ENCODE measurements at places on chromosomes 5 and 9.
A peak's percentile ranks its signal among the peaks of the same experiment; 100 is the strongest.

DNA sequence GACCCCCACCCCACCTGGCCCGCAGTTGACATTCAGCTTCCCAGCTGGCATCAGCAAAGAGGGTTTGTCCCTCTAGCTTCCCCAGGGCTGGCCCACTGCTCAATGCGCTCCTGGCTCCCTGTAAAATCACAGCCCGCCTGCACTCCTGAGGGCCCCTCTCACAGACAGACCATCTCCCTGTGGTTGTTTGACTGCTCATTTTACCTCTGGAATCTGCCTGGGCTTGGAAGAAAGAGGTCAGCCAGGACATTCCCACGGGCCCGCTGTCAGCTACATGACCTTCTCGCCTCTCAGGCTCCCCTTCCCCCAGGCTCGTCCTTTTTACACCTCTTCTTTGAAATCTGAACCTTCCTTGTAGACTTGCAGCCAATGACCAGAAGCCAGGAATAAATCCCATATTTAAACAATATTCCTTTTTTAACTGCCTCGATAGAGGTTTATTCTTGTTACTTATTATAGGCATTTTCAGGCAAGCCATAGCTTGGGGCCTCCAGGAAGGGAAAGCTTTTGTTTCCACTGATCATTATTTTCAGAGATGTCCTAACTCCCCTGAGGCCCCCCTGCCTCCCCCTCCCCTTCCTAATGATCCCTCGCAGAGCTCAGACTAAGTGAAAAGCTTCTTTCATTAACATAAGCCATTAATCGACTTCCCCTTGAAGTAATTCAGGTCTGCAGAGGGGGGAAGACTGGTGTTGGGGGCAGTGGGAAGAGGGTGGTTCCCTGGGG is 76.3 kb upstream of the IQGAP2 start:
- no peak for DNase-seq

DNA sequence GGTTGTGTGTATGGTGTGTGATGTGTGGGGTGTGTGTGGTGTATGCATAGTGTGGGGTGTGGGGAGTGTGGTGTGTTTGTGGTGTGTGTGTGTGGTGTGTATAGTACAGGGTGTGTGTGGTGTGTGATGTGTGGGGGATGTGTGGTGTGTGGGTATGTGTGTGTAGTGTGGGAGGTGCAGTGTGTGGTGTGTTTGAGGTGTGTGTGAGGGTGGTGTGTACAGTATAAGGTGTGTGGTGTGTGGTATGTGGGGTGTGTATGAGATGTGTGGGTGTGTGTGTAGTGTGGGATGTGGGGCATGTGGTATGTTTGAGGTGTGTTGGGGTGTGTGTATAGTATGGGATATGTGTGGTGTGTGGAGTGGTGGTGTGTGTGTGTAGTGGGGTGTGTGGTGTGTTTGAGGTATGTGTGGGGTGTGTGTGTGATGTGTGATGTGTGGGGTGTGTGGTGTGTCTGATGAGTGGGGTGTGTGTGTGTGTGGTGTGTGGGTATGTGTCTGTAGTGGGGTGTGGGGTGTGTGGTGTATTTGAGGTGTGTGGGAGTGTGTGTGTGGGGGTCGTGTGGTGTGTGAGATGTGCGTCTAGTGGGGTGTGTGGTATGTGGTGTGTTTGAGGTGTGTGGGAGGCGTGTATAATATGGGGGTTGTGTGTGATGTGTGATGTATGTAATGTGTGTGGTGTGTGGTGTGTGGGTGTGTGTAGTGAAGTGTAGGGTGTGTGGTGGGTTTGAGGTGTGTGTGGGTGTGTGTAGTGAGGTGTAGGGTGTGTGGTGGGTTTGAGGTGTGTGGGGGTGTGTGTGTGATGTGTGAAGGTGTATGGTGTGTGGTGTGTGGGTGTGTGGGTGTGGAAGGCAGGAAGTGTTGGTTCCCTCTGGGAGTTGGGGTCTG is 8.6 kb downstream of the ECSCR start:
- DNase-seq = no peak

DNA sequence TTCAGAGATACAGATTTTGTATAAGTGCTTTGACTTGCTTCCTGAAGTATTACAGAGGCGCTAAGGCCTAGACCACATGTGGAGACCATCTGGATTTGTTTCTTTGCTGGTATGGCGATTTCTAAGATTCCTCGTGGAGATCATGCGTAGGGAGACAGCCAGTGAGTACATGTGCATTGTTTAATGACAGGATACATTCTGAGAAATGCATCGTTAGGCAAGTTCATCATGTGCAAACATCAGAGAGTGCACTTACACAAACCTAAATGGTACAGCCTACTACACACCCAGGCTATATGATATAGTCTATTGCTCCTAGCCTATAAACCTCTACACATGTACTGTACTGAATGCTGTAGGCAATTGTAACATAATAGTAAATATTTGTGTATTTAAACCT is 16.5 kb upstream of the CEP120 start:
- no peak for DNase-seq

DNA sequence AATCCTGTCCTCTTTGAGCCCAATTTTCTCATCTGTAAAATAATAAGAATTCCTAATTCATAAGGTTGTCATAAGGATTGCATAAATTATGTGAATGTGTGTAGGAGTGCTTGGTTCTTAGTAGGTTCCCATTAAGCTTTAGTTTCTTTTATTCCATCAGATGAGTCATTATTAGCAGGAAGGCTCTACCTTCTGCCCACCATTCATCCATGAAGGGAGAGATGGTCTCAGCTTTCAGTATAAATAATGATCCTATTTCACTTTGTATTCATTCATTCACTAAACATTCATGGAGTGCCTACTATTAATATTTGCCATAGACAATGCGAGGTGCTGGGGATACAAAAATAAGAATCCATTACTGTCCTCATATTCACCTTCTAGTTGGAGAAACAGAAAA is 3.0 kb downstream of the CMYA5 start:
- DNase-seq = no peak

- DNase-seq = no peak
Observed at GRCh38 chr9:98306384-98307145, 51.1 kb upstream of the TBC1D2 start.

DNA sequence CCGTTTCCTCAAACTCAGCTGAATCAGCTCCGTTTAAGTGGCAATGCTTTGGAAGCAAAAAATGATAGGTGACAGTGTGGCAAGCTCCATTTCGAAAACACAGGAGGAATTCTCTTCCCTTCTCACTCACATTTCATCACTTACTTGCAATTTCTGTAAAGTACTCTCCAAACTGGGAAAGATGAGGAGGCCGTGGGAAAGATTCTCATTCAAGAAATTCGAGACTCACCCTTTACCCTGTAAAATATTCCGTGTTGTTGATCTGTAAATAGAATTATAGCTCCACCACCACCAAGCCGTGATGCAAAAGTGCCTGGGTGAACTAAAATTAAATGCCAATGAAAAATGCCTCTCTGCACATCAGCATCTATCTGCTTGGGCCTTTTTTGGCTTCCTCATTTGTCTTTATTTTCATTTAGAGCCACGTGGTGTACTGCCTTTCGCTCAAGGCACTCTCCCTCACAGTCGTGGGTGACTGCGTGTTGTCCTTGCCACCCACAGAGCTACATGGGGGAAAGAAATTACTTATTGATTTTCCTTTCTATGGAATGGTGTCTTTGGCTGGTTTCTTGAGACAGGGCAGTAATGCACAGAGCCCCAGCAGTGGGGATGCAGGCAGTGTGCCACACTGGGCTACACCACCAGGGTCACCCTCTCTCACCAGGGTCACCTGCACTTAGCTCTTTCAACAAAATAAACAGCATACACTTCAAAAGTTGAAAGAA is 289.3 kb upstream of the TAS2R1 start:
- no peak for DNase-seq

DNA sequence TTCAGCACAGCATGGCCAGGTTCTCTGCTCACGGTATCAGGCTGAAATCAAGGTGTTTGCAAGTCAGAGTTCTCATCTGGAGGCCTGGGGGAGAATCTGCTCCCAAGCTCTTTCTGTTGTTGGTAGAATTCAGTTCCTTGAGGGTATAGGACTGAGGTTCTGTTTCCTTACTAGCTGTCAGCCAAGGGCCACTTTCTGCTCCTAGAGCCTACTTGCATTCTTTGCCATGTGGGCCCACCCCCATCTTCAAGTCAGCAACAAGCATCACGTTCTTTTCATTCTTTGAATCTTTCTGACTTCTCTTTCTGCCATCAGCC is 7.4 kb upstream of the CDC42SE2 start:
- DNase-seq = no peak

DNA sequence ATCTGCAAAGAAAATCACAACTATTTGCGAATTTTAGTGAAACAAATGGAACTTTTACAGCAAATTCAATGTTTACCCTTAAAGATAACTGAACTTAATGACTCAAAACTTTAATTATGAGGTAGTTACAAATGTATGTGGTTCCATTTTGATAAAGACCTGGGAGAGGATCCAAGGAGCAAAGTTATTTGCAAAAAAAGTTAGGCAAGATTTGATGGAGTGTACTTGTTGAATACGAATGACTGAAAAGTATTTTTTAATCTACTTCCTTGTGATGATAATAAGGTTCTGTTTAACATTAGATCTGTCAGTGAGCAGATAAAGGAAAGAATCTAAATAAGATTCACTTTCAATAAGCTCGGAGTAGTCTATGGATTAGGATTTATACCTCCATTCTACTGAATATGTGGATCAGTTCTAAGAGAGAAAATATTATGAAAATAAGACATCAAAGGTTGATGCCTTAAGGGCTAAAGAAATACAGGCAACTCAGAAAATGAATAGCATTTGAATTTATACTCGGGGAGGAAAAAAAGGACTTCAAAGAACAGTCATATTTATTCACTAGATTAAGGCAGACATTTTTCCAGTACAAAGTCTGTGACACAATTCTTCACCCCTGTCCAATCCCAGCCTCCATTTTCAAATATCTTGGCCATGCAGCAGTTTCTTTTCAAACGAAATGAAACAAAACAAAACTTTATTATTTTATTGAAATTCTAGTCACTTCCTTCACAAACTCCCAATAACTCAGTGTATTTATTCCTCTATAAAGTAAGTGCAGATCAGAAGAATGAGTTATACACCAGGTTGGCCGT is 199.8 kb downstream of the PDE4D start:
- DNase-seq = peak; percentile 47

DNA sequence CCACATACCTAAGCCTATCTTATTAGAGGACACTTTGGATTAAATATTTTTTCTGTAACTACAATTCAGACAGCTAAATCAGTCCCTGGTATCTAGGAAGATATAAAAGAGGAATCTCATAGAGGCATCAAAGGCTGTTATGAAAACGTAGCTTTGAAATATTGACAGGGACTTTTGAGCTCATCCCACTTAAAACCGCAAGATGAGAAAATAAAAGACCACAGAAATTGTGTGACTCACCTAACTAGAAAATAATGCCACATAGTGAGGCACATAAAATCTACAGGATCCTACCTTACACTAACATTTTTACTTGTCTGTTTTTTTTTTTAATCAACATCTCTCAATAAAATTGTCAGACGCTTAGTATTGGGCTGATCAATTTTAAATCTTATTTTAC is 686.5 kb upstream of the COX7C start:
- DNase-seq = no peak

- peak; percentile 33 for DNase-seq
Observed at GRCh38 chr9:17219261-17219660, 84.4 kb downstream of the CNTLN start.

DNA sequence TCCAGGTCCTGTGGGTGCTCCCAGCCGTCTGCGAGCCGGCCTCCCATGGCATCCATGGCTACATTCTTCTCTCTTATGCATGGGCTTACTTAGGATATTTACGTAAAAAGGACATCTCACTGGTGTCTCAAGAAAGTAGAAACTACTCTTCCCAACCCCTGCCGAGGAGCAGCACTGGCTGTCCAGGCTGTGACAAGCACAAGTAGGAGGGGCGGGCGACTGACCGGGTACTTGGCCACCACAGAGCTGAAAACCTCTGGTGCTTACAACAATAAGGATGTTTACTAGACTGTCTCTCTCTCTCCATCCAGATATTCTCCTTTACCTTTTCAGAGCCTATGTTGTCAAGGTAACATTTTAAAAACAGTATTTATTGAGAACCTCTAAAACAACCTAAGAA is 56.3 kb upstream of the TBC1D9B start:
- no peak for DNase-seq

- no peak for DNase-seq
Observed at GRCh38 chr5:141815051-141815795, 63.0 kb downstream of the PCDH1 start.

DNA sequence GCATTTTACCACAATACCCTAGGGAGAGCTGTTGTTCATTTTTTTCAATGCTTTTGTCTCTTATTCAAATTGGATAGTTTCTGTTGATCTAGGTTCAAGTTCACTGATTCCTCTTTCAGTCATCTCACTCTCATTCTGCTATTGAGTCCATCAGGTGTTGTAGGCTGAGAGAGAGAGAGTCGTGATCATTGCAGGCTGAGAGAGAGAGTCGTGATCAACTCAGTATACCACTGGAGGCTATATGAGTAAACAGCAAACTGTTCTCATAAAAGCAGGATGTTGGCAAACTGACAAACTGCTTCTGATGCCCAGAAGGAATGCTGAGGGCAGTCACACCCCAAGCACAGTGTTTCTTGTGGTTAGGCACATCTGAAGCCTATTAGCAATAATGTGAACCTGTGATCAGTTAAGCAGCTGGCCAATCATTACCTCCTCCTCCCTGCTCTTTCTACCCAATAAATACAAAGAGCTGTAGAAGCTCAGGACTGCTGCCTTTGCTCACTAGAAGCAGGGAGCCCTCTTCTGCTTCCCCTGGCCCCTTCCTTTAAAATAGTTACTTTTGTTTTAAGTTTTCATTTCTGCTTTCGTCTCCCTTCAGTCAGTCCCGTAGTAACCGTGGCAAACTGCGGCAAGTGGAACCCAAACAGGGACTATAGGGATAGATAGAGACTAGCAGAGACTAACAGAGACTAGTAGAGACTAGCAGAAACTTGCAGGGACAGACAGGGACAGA is 476.1 kb upstream of the ACO1 start:
- DNase-seq = no peak

GRCh38 chr5:43416803-43417394 is 4.7 kb upstream of the CCL28 start:
- DNase-seq = no peak

DNA sequence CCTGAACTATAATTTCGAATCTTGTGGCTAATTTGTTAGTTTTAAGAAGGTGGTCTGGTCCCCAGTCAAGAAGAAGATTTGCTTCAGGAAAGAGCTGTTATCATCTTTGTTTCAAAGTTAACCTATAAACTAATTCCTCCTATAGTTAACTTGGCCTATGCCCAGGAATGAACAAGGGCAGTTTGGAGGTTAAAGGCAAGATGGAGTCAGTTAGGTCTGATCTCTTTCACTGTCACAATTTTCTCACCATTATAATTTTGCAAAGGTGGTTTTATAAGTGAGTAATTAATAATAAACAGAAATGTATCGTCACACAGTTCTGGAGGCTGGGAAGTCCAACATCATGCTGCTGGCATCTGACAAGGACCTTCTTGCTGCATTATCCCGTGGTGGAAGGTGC is 238.6 kb downstream of the PIK3R1 start:
- no peak for DNase-seq

GRCh38 chr5:57538341-57538955 is 55.8 kb upstream of the ACTBL2 start:
- peak; percentile 24 for DNase-seq

DNA sequence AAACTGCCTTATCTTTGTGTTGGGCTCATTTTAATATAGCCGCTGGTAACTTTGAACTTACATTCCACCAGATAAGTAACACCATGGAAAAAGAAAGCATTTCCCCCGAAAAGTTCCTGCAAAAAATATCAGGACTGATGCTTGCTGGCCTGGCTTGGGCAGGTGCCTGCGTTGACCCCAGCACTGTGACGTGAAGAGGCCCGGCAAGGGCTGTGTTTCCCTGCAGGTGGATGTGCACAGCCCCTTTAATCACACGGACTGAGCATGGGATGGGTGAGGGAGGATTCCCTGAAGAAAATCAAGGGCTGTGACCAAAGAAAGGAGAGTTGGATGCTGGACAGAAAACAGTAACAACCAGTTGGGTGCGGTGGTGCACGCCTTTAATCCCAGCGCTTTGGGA is 138.2 kb downstream of the NSG2 start:
- no peak for DNase-seq

All from fibroblast of lung (primary cell).